IMR-90 (cell line): ENCODE measurements at places on chromosomes 5 and 9. TPM values are rescaled to one million over a fixed set of nuclear protein-coding genes. Genes with fewer than 3 reads are reported as not detected.

DNA sequence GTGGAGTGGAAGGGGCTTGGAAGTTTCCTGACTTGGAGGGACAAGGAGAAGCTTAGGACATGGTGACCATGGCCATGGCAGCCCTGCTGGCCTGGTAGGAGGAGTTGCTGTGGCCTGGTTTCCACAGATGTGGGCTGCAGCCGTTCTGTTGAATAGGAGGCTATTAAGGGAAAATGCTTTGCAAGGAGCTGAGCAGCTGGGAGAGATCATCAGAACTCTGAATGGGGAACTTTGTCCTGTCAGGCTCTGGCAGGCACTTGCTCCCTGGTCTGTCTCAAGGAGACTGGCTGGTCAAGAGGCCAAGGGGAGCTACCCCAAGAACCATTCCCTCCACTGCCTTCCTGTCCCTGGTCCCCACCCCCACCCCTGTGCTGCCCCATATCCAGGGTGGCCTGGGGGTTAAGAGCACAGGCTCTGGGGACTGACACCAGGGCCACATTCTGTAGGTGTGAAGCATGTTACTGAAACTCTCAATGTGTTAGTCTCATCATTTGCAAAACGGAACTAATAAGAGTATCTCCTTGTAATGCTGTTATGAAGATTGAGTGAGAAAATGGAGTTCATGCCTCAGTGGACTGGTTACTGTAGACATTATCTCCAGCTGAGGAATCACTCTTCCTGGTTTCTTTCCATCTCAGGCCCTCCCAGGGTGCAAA is 84.0 kb upstream of the ARAP3 start:
- H3K27ac ChIP-seq, result no peak overlapping the region
- no peaks in the 10 kb centered on the region for H3K4me1 ChIP-seq
- DNase-seq, result no peak

DNA sequence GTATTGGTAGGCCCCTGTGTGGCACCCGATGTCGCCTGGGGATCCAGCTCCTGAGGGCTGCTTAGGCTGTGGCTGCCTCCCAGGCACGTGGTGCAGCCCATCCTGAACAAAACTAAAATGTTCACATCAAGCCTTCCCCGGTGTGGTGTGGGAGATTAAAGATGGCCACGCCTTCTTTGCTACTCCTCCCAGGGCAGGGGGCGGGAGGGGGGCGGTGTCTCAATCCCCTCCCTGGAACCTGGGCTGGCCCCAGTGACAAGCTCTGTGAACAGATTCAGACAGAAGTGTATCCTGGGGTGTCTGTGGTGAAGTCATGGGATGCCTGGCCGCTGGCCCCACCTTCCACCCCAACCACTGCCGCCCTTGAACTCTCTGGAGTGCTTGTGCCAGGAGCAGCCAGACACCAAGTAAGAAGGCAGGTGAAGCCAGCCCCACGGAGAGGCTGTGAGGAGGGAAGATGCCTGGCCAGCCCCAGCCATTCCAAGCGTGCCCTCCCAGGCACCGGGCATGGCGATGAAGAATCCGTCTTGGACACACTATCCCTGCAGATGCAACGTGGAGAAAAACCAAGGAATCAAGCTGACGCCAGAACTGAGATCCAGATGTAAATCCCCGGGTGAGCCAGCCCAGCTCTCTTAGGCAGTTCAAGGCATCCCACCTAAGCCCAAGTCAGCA is 75.8 kb downstream of the AK8 start:
- H3K27ac ChIP-seq, result no peak overlapping the region
- H3K4me3 ChIP-seq, result no peak overlapping the region
- H3K4me1 ChIP-seq, result no peaks in the 10 kb centered on the region
- peaks cover 56% of the 10 kb centered on the region for H3K27me3 ChIP-seq

DNA sequence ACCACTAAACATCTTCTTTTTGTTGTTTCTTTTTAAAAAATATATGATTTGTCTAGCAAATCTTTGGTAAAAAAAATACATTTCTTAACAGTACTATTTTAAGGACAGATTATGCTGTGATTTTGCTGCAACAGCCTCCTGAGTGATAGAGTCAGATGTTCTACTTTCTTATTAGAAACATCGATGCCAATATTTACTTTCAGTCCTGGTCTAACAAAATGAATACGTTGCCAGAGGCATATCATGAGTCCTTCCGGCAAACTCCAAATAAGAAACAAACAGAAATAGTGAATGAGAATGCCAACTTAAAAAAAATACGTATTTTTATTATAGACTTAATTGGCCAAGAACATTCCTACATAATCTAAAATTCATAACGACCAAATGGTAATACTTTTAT is 371.5 kb downstream of the ADGRV1 start:
- H3K27ac ChIP-seq, result no peak overlapping the region
- no peaks in the 10 kb centered on the region for H3K27me3 ChIP-seq
- DNase-seq, result no peak
- no peak overlapping the region for H3K4me3 ChIP-seq

Gene LCN1
- total RNA-seq, result not detected in 2 replicates

DNA sequence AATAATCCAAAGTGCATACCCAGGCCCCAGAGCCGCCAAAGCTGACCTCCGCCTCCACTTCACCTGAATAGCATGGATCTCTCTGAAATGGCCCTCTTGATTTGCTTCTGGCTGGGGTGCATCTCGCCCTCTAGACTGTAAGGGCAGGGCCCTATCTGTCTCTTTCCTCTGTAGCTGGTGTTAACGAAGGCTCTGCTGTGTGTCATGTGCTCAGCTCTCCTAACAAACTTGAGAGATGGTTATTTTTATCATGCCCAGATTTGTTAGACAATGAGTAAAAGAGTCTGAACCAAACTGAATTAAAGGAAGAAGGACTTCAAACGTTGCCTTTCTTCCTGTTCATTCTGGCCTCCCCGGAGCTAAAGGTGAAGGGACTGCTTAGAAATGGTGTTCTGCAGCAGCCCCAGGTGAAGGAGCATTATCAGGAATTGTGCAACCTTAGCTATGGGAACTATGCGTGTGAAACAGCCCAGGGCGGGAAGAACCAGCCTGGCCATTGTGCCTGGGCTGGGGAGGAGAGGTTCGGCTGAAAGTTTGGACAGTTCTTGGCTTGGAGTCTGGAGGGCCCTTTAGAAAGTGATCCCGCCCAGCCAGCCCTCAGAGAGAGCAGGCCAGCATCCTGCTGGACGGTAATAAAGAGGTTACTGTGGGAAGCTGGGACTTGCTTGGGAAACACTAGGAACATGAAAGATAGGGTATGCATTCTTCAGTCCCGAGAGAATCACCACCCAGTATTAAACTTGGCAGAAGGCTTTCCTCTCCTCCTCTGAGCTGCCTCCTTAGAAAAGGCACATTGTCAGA is 73.5 kb downstream of the WWC1 start:
- no peaks in the 10 kb centered on the region for H3K27me3 ChIP-seq
- DNase-seq, result peak; percentile 63
- H3K36me3 ChIP-seq, result no peaks in the 10 kb centered on the region
- H3K4me3 ChIP-seq, result no peak overlapping the region

GRCh38 chr5:61344187-61344944 is 12.3 kb downstream of the ZSWIM6 start:
- no peak overlapping the region for H3K27ac ChIP-seq
- DNase-seq, result peak; percentile 33
- H3K4me3 ChIP-seq, result no peak overlapping the region
- H3K36me3 ChIP-seq, result no peaks in the 10 kb centered on the region
- no peaks in the 10 kb centered on the region for H3K27me3 ChIP-seq
- H3K4me1 ChIP-seq, result peaks cover 13% of the 10 kb centered on the region

GRCh38 chr9:92764381-92764987 is at the start of gene BICD2:
TSS of gene BICD2 (minus strand) at chr9:92764833. CDS start at chr9:92764744, 89 bp downstream.
- H3K27ac ChIP-seq, result peak within 1 kb of the TSS; percentile 83
- peaks cover 11% of the 10 kb centered on the region for H3K4me1 ChIP-seq
- no peaks in the 10 kb centered on the region for H3K36me3 ChIP-seq
- no peaks in the 10 kb centered on the region; the same call in 1 of the 2 replicates for H3K27me3 ChIP-seq
- no peak for DNase-seq

- H3K27ac ChIP-seq, result no peak overlapping the region
- no peak for DNase-seq
- peaks cover 9% of the 10 kb centered on the region; the same call in 1 of the 2 replicates for H3K36me3 ChIP-seq
- no peak overlapping the region for H3K4me3 ChIP-seq
- no peaks in the 10 kb centered on the region for H3K27me3 ChIP-seq
These were observed 9.3 kb upstream of the SPATA24 start for GRCh38 chr5:139413153-139413552.

Gene TMC1
- not detected in 2 replicates for total RNA-seq

GRCh38 chr5:51544031-51544785 is 161.0 kb downstream of the ISL1 start:
- no peaks in the 10 kb centered on the region for H3K27me3 ChIP-seq
- H3K27ac ChIP-seq, result no peak overlapping the region
- no peak for DNase-seq
- no peaks in the 10 kb centered on the region for H3K4me1 ChIP-seq
- H3K36me3 ChIP-seq, result no peaks in the 10 kb centered on the region

DNA sequence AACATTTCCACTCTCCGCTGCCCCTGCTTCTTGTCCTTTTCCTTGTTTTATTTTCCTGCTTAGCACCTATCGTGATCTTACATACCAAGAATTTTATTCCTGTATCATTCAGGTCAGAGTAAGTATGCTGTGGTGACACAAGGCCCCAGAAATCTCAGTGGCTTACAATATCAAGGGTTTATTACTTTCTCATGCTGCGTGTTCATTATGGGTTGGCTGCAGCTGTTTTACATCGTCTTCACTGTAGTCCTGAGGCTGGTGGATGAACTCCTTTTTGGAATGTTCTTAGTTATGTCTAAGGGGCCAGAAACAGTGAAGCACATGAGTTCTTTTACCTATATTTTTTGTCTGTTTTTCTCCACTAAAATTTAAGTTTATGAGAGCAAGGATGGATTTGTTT is 51.2 kb downstream of the FCHO2 start:
- H3K4me1 ChIP-seq, result no peaks in the 10 kb centered on the region
- no peaks in the 10 kb centered on the region for H3K27me3 ChIP-seq
- H3K4me3 ChIP-seq, result no peak overlapping the region
- no peak overlapping the region for H3K27ac ChIP-seq
- no peak for DNase-seq

GRCh38 chr5:102794047-102794446 is 38.9 kb downstream of the PAM start:
- peaks cover 2% of the 10 kb centered on the region for H3K4me1 ChIP-seq
- H3K27ac ChIP-seq, result no peak overlapping the region
- H3K4me3 ChIP-seq, result no peak overlapping the region
- no peaks in the 10 kb centered on the region for H3K36me3 ChIP-seq
- DNase-seq, result no peak

DNA sequence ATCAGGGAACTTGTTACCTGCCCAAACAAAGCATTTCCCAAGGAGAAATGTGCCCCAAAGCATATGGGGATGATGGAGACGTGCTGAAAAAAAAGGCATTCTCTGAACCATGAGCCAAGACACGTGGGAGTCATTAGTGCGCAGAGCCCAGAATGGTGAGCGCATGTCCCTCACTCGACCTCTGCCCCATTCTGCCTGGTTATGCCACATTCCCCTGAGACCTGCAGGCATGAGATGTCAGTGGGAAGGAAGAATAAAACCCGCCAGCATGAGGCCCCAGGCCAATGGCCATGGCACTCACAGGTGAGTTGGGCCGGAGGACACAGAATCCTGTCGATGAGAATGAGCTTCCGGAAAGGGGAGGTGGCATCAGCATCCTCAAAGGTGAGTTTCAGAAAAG is 228.9 kb downstream of the CDK5RAP2 start:
- H3K4me3 ChIP-seq, result no peak overlapping the region
- H3K4me1 ChIP-seq, result peaks cover 6% of the 10 kb centered on the region
- H3K27me3 ChIP-seq, result no peaks in the 10 kb centered on the region
- no peak for DNase-seq

Gene EQTN
- not detected in 2 replicates for total RNA-seq

DNA sequence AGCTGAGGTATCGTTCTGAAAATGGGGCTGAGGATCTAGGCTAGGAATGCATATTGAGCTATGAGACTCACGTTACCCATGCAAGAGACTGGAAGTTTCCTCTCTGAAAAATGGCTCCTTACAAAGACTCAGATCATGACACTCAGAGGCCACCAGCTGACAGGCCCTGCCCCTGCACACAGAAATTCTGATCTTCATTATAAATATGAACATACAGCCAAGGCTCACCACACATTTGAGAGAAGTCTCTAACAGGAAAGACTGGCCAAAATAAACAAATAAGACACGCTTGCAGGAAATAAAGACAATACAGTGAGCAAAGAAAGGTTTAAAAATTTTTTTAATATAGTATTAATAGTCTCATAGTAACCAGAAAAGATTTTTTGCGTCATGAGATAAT is 365.9 kb downstream of the NFIB start:
- H3K27me3 ChIP-seq, result peaks cover under 1% of the 10 kb centered on the region; the same call in 1 of the 2 replicates
- H3K36me3 ChIP-seq, result no peaks in the 10 kb centered on the region
- no peak overlapping the region for H3K4me3 ChIP-seq
- no peak overlapping the region for H3K27ac ChIP-seq
- H3K4me1 ChIP-seq, result no peaks in the 10 kb centered on the region

DNA sequence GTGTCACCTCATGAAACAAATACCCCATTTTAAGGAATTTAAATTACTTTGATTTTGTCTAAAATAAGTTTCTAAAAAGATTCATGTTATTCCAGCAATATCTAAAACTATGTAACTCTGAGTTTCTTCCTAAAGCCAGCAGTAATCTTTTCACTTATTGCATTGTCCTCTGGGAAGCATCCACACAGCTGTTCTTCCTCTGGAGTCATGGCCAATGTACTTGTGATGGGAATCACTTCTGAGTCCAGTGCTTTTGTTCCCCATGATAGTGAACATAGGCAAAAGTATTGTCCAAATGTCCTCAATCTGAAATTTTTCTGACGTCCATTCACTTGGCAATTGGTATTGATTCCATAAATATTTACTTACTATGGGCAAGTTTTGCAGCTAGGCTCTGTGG is 125.0 kb downstream of the STARD4 start:
- H3K4me1 ChIP-seq, result no peaks in the 10 kb centered on the region; the same call in 1 of the 2 replicates
- no peak overlapping the region for H3K4me3 ChIP-seq
- H3K27me3 ChIP-seq, result no peaks in the 10 kb centered on the region
- no peak for DNase-seq

Gene AGTPBP1
- total RNA-seq, result 9.0 and 14.4 TPM in 2 replicates

Gene ADAMTS19
- total RNA-seq, result under 0.01 and 0.28 TPM in 2 replicates

DNA sequence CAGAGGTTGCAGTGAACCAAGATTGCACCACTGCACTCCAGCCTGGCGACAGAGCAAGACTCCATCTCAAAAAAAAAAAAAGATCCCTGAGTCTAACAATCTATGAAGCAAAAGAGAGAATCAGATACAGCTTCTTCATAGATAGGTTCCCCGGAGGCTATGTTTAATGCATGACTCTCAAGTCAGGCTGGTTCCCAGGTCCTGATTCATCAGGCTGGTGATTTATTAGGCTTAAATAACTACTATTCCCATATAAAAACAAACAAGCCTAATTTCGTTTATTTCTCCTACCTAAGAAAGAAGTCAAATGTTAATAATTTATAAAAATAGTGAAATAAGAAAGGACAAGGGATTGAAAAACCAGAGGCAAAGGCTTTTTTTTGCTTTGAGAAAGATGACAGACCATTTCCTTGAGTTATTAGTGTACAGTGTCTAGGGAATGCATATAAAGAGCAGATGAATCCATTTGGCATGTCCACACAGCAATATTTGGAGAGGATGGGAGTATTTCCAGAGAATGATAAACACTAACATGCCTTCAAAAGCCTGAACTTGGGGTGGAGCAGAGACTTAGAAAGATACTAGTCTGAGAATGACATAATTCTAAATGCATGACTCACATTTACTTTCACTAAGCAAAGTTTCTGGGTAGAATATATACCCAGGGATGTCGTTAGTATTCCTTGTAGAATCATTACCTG is 115.3 kb downstream of the NREP start:
- H3K36me3 ChIP-seq, result no peaks in the 10 kb centered on the region
- H3K4me1 ChIP-seq, result peaks cover 1% of the 10 kb centered on the region; the same call in 1 of the 2 replicates
- no peak overlapping the region for H3K4me3 ChIP-seq
- H3K27me3 ChIP-seq, result peaks cover 29% of the 10 kb centered on the region
